ENCODE measurements at places on chromosomes 3 and 15.

DNA sequence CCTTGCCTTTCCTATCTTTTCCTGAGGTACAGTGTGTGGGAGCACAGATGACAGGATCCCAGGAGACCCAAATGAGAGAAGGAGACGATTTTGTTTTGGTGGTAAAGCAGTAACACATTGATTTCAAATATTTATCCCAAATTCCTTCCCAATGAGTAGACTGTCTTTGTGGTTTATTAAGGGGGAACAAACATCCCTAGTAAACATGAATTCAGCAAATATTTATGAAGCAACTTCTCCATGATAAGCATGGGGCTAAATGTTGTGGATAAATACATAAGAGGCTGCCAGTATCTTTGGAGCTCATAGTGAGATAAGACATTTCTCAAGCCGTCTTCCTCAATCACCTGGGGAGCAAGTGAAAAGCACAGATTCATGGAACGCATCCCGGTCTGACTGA, 460.8 kb upstream of the CFAP20DC start:
- no peak for DNase-seq

- no peak for DNase-seq
Measured at GRCh38 chr3:23002151-23002550, 201.0 kb upstream of the UBE2E2 start.

- no peak for DNase-seq
Measured at GRCh38 chr3:151838574-151839312, 24.8 kb downstream of the AADAC start.

DNA sequence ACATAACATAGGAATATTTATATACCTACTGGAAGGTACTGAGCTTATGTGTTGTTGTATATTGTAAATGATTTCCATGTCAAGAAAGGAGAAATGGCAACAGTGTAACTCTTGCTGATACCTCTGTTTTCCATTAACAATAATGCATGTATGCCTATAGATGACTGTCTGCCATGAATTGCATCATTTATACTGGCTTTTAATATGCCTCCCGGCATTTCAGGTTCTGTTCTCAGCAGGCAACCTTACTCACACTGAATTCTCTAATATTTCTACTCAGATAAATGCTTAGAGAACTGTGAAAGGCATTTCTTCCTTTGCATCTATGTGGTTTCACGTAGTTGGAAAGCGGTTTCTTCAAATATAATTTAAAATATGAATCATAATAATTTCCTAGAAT, 41.8 kb downstream of the LEKR1 start:
- no peak for DNase-seq

DNA sequence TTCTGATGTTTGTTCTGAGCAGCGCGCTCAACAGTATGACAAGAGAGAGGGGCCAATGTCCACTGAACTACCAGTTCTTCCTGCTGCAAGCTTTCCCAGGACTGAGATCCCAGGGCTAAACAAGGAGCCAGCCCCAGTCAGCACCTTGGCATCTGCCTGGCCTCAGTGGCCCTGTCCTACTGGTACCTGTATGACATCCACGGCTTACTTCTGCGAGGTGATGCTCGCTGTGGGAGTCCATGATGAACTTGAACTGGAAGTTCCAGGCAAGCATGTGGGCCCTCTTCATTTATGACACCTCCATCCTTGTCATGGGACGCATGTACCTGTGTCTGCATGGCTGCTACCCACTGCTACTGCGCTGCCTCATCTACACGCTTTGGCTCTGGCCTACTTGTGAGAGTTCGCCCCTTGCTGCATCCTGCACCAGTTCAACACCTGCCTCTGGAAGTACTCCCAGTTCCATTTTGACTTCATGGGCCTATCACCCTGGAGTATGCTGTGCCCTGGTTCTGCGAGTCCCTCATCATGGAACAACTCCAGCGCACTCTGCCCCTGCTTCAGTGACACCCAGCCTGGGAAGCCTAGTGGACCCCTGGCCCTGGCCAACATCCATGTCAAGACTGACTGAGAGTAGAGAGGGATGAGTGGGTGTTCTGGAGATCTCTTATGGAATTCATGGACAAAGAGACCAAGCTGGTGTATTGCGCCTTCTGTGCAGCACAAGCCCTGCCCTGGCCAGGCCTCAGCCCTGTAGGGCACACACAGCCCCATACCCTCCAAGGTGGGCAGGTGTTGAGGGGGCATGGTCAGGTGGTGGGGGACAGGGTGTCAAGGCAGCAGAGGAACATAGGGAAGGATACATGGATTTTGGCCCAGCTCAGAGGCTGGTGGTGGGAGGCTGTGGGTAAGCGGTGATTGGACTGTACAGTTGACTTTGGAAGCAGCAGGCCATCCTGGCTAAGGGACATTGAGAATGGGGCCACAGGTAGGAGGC, 246.8 kb downstream of the NLGN1 start:
- no peak for DNase-seq

GRCh38 chr15:88389120-88389519, 78.1 kb downstream of the MRPL46 start:
- DNase-seq: no peak

- no peak for DNase-seq
Measured at GRCh38 chr15:28184166-28184565, 85.1 kb upstream of the OCA2 start.

DNA sequence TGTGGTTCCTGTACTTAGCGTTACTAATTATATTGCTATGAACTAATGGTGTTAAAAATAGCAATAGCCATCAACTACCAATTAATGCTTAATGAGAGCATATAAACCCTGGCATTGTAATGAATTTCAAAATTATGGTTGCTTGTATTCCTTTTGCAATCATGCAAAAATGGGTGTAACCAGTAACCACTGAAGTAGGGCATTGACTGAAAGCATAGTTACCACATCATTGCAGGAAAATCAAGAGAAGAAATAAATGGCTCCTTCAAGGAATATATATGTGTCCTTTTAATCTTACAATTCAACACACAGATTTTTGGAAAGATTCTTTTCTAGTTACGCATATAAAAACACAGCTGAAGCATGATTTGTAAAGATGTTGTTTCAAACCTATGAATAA, 328.3 kb upstream of the AGTR1 start:
- no peak for DNase-seq

DNA sequence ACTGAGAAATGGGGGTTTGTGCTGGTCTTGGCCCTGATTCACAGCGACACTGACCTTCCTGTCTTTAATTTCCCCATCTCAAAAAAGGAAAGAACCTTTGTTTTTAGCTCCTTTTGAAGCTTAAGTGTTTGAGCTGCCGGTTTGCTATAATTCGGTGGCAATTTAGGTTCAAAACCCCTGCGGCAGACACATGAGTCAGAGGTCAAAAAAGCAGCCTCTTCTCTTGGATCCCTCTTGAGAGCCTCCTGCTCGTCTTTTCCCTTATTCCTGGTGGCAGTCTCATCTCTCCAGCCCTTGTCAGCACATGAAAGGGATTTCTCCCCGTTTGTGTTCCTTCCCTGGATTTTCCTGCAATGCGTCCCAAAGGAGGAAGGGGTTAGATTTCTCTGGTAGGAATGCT, 64.5 kb downstream of the GRIP2 start:
- DNase-seq: no peak

- no peak for DNase-seq
Measured at GRCh38 chr3:14450506-14450905, 48.1 kb downstream of the SLC6A6 start.

GRCh38 chr15:80494756-80495155, 90.6 kb downstream of the ARNT2 start:
- no peak for DNase-seq

- DNase-seq: no peak
Measured at GRCh38 chr15:40582726-40583246, 11.3 kb upstream of the KNL1 start.

DNA sequence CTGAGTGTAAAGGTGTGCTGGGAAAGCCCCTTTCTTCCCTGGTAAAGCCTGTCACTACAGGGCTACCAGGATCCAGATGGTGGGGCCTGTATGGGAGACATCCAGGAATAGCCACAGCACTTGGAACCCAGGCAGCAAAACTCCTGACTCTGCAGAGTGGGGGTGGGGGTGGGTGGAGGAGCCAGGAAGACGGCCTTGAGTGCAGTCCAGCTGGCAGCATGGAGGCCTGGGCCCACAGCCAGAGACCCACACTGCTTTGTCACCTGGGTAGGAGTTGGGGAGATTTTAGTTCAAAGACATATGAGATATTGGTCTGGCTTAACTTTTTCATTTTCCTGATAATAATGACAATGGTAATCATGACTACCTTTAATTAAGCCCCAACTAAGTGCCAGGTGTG, 116.7 kb upstream of the MRPS22 start:
- peak; percentile 78 for DNase-seq

DNA sequence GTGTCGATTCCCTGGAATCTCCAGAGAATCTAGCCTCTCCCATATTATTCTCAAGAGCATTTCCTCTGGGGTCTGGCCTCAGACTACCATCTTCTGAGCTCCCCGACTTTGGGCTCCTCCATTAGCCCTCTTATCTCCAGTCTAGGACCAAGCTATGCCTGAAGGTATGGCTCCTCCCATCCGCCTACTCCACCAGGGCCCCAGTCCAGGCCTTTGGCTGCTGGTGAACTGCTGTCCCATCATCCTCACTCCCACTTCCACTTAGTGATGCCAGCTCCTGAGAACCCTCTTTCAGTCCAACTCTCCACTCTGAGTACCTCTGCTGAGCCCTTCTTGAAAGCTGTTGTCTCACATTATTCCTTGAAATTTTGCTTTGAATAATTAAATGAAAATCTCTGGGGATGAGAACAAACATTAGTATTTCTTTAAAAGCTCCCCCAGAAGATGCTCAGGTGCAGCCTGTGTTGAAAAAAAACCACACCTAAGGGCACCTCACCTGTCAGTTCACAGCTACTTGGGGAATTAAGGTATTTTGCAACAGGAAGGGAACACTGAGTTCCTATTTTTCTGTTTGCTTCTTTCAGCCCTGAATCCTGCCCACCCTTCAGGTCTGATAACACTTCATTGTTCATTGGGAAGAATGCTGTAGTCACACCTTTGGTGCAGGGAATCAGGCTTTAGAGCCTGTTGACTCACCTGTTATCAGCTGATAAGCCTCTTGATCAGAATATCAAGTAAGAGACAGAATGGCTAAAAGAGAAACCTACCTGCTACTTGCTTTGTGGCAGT, 9.5 kb downstream of the CLDN18 start:
- DNase-seq: no peak

- no peak for DNase-seq
Measured at GRCh38 chr15:68252925-68253534, 23.5 kb upstream of the CLN6 start.

- DNase-seq: no peak
Measured at GRCh38 chr3:95459706-95460105, 1354.7 kb upstream of the EPHA6 start.
